Gastroesophageal sphincter (tissue), 4 donors: ENCODE measurements at places on chromosomes 12 and 14. TPM values are rescaled to one million over a fixed set of nuclear protein-coding genes. Genes with fewer than 3 reads are reported as not detected.

The CYP27B1 gene
- total RNA-seq: 0.57 TPM

The SERPINA9 gene
- total RNA-seq: not detected

DNA sequence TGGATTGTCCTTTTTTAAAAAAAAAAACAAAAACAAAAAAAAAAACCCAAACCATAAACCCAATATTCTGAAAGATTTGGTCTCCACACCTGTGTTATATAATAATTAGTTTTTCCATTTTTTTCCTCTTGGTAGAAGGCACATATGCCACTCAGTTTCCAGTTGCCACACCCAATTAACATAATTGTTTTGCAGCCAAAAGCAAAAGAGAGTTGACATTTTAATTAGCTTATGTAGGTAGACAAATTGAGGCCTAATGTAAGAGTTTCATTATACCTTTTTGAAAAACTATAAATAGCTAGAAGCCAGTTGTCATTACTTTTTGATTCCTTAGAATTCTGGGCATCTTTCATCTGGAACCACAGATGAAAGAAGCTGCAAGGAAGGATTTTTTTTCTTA lies 21.0 kb downstream of the PTPN11 start:
- no peak for ATAC-seq

DNA sequence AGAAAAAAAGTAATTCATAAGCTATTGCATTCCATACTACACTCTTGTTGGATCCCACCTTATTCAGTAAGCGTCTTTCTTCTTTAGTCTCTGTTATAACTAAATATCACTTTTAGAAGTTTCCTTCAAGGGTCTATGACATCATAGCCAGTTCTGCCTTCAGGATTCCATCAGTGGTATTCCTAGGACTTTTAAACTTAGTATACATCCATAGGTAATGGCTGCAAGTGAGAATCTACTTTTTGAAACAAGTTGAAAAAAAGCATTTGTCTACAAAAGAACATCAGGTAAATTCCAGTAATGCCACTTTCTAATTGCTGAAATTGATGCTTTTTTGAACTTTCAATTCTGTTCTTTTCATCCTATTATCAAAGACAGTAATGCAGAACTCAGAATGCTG lies at the start of gene FSCB:
TSS of gene FSCB (minus strand) at position 101 of the 400 bp plus-strand sequence. CDS start 296 bp downstream, outside the sequence.
- ATAC-seq: no peak

GRCh38 chr12:1422604-1423315 lies 171.6 kb downstream of the FBXL14 start:
- ATAC-seq: no peak

GRCh38 chr12:58416236-58416635 lies 474.9 kb downstream of the ATP23 start:
- ATAC-seq: no peak

The C2CD5 gene
- total RNA-seq: 18.9 TPM
